ENCODE measurements at places on chromosomes 5 and 9. TPM values are rescaled to one million over a fixed set of nuclear protein-coding genes. Genes with fewer than 3 reads are reported as not detected.
A peak's percentile ranks its signal among the peaks of the same experiment; 100 is the strongest.

DNA sequence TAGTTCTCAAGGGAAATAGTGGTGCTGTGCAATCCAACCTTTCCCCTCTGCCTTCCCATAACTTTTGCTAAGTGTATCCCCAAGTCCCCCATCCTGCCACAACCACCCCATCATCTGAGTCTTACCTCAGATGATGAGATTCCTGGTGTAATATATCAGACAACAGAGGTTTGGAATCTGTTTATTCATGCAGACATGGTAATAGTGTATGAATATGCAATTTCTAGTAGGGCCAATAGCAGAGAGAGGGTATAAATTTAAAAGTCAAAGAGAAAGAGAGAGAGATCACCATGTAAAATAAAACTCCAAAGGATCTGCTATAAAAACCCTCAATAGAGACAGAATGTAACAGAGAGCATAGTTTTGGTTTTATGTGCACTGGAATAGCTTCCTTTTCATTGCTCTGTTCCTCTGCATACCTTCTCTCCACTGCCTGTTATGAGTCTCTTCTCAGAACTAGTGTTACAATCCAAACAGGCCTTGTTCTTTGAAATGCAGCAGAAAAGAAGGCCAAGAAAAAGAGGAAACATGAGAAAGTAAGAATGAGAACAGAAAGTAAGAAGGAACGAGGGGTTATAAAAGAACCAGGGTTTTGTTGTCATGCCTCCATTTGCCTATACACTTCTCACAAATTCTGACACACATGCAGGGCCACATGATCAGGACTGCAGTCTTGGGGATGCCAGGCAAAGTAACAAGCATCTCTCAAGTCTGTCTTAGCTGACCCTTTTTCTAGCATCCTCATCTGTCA lies 278.0 kb downstream of the CETN3 start:
- H3K4me3 ChIP-seq, result no peak overlapping the region
- H3K27ac ChIP-seq, result no peak overlapping the region
- no peak for DNase-seq
- no peaks in the 10 kb centered on the region for H3K4me1 ChIP-seq
- H3K27me3 ChIP-seq, result no peaks in the 10 kb centered on the region

- peaks cover 9% of the 10 kb centered on the region for H3K36me3 ChIP-seq
- peaks cover 2% of the 10 kb centered on the region for H3K27me3 ChIP-seq
- H3K27ac ChIP-seq, result no peak overlapping the region
- DNase-seq, result no peak
- H3K4me3 ChIP-seq, result no peak overlapping the region
Measured at GRCh38 chr5:14545862-14546261, 35.7 kb upstream of the OTULINL start.

The PNPLA7 gene
- 7.0 TPM for total RNA-seq

The AK8 gene
- 0.30 TPM for total RNA-seq

DNA sequence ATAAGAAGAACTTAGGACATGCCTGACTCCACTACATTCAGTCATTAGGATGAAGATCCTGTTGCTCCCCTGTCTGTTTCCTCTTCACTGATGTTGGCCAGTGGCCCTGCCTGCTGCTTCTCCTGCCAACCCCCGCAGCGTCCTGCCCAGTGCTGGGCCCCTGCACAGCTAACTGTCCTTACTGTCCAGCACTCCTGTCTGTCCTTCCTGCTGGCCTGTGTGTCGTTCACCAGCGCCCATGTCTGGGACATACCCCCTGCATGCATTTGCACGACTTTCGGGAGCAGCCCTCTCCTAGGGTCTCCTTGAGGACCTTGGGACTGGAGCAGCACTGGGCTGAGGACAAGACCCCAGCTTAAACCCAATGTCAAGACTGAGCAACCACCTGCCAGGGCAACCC lies 547.6 kb downstream of the BNC2 start:
- no peak overlapping the region for H3K27ac ChIP-seq

DNA sequence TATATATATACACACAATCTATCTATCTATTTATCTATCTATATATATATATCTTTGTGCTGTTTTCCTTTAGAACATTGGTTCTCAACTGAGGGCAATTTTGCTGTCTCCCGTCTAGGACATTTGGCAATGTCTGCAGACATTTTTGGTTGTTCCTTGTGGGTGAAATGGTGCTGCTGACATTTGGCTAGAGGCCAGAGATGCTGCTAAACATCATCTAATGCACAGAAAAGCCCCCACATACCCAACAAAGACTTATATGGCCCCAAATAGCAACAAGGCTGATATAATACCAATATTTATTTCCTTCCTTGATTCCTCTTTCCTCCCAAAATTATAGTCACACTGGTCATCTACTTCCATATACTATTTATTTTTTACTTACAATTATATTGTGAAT lies 197.5 kb downstream of the TRPM3 start:
- H3K4me3 ChIP-seq, result no peak overlapping the region
- no peaks in the 10 kb centered on the region for H3K36me3 ChIP-seq
- H3K27me3 ChIP-seq, result no peaks in the 10 kb centered on the region
- no peaks in the 10 kb centered on the region for H3K4me1 ChIP-seq
- H3K27ac ChIP-seq, result no peak overlapping the region
- no peak for DNase-seq

GRCh38 chr9:17731308-17731707 lies 152.4 kb downstream of the SH3GL2 start:
- H3K27ac ChIP-seq, result no peak overlapping the region
- no peaks in the 10 kb centered on the region for H3K4me1 ChIP-seq
- no peaks in the 10 kb centered on the region for H3K36me3 ChIP-seq
- no peak for DNase-seq
- H3K4me3 ChIP-seq, result no peak overlapping the region

DNA sequence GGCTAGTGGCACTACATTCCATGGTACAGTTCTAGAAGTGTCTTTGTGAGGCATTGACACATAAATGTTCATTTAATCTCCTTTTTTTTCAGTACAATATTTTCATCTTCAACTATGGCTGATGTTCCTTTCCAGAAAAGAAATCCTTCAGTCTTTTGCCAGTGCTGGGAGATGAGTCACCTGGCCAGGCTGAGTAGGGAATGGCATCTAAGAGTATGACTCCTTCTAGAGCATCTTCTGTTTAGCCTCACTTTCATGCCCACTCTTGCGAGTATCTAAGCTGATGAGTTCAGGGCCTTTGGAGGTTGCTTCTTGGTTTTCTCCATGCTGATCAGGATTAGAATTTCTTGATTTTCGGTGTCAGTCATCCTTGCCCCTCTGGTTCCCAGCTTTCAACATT lies 124.4 kb downstream of the SLC28A3 start:
- no peak for DNase-seq
- H3K4me3 ChIP-seq, result no peak overlapping the region
- H3K27me3 ChIP-seq, result no peaks in the 10 kb centered on the region
- H3K36me3 ChIP-seq, result no peaks in the 10 kb centered on the region
- no peak overlapping the region for H3K27ac ChIP-seq
- H3K4me1 ChIP-seq, result no peaks in the 10 kb centered on the region

GRCh38 chr5:146647656-146648199 lies 131.7 kb upstream of the GPR151 start:
- H3K4me1 ChIP-seq, result no peaks in the 10 kb centered on the region
- no peak overlapping the region for H3K4me3 ChIP-seq
- no peak overlapping the region for H3K27ac ChIP-seq
- no peaks in the 10 kb centered on the region for H3K27me3 ChIP-seq

DNA sequence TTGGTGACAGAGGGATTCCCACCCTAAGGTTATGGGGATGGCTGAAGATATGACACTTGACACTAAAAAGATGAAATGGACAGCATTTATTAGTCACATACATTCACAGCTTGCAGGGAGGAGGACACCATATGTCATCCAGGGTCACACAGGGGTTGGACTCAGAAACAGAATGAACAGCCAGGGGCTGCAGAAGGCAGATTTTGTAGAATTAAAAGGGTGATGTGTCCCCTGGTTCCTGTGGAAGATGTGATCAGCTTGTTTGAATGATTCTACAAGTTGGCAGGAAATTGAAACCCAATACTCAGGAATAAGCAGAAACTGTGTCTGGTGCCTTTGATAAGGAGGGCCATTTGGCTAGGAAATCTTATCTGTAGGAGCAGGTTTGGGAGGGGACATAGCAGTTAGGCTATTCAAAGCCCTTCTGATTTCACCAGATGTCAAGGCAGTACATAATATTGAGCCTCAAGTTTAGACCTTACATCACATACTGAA lies 102.3 kb upstream of the GRIN3A start:
- no peaks in the 10 kb centered on the region for H3K36me3 ChIP-seq
- H3K27ac ChIP-seq, result no peak overlapping the region
- H3K4me3 ChIP-seq, result no peak overlapping the region
- no peaks in the 10 kb centered on the region for H3K4me1 ChIP-seq

DNA sequence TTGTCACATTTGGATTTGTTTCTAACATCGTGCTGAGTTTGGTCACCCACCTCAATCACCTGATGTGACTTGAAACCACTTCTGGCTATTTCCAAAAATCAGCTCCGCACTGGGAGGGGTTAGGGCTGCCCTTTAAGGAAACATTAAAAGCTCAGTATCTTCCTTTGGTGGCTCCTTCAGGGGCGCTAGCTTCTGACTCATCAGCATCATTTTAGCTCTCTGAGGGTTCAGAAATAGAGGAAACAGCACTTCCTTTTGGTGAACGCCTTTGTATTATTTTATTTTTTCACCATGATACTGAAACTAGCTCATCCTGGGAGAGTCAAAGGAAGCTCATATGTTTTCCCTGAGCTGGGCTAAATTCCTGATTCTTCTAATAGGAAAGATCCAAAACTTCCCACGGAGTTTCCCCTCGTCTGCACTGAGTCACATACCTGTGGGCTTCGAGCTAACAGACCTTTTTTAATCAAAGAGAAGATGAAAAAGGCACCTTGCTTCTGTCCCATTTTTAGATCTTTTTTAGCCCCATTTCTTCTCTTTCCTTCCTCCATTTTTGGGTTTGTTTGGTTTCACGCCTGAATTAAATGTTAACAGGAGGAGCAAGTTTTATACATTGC lies 48.2 kb downstream of the ROPN1L start:
- DNase-seq, result no peak
- H3K4me3 ChIP-seq, result peak overlapping the region; percentile 69
- H3K4me1 ChIP-seq, result peaks cover 16% of the 10 kb centered on the region
- H3K27me3 ChIP-seq, result peaks cover 5% of the 10 kb centered on the region
- H3K27ac ChIP-seq, result peak overlapping the region; percentile 74

DNA sequence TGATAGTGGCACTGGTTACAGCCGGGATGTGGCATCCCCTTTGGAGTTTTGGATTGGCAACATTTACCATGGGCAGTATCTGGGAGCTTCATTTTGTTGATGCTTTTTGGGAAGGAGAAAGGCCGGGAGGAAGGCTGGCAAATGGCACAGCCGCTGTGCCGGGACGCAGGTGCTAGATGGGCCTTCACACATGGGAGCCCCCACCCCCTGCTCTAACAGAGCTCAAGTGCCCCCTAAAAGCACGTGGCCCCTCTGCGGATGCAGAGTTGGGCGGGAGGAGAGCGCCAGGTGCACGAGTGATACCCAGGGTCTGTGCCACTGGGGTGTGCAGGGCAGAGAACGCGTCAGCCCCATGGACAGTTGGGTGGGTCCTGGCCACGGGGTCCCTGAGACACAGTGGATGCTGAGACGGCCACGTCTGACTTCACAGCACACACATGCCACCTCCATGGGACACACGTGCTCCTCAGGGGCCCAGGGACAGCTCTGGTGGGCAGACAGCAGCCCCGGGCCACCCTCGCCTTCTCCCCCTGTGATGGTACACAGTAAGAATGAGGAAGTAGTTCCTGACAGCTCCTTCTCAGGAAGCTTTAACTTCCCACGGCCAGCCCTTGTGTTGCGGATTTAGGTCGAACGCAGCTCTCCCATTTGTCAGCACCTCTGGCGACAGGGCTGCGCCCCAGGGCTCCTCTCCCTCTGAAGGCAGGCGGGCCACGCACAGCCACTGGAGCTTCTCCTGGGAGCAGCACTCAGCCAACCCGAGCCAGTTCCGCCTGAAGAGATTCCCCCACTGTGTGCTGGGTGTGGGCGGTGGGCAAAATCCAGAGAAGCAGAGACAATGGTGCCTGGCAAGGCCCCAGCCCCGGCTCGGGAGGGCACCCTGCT lies 10.8 kb downstream of the SLC9A3 start:
- no peak for DNase-seq
- peaks cover 18% of the 10 kb centered on the region for H3K27me3 ChIP-seq
- no peak overlapping the region for H3K27ac ChIP-seq
- peaks cover 2% of the 10 kb centered on the region for H3K36me3 ChIP-seq

DNA sequence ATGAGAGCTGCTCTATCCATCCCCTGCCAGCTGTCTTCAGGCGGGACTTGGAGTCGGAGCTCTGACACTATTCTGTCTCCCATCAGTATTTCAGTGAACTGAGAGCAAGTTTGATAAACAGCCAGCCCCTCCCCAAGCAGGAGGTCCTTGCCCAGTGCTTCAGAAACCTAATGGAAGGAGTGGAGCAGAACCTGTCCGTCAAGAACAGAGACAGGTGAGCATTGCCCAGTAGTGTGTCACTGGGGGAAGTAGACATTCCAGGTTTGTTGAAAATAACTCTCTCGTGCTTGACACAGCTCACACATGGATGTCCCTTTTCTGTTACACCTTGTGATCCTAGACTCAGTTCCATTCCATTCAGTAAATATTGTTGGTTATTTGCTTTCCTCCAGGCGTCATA lies 13.2 kb upstream of the TLX3 start:
- H3K27ac ChIP-seq, result no peak overlapping the region
- DNase-seq, result no peak
- no peaks in the 10 kb centered on the region for H3K4me1 ChIP-seq

GRCh38 chr9:132044176-132044875 lies 35.3 kb downstream of the MED27 start:
- no peak for DNase-seq
- H3K27me3 ChIP-seq, result no peaks in the 10 kb centered on the region
- no peaks in the 10 kb centered on the region for H3K36me3 ChIP-seq
- H3K4me1 ChIP-seq, result peaks cover 6% of the 10 kb centered on the region

- H3K4me1 ChIP-seq, result no peaks in the 10 kb centered on the region
- no peak overlapping the region for H3K4me3 ChIP-seq
- H3K36me3 ChIP-seq, result no peaks in the 10 kb centered on the region
Measured at GRCh38 chr5:149474198-149474597, 77.0 kb downstream of the CSNK1A1 start.

The PCDHGB5 gene
- not detected for total RNA-seq

GRCh38 chr5:61275841-61276240 lies 56.2 kb upstream of the ZSWIM6 start:
- peak overlapping the region; percentile 68 for H3K27ac ChIP-seq
- peaks cover 4% of the 10 kb centered on the region for H3K27me3 ChIP-seq
- H3K4me1 ChIP-seq, result peaks cover 17% of the 10 kb centered on the region
- no peak for DNase-seq
- peak overlapping the region; percentile 32 for H3K4me3 ChIP-seq

- H3K27ac ChIP-seq, result no peak overlapping the region
- H3K27me3 ChIP-seq, result no peaks in the 10 kb centered on the region
- no peak for DNase-seq
- H3K4me3 ChIP-seq, result no peak overlapping the region
- H3K4me1 ChIP-seq, result no peaks in the 10 kb centered on the region
- H3K36me3 ChIP-seq, result no peaks in the 10 kb centered on the region
Measured at GRCh38 chr5:28408186-28408585, 1369.8 kb upstream of the CDH9 start.

The ENC1 gene
- 0.78 TPM for total RNA-seq

Data from activated naive CD8-positive, alpha-beta T cell treated with anti-CD3 and anti-CD28 coated beads, Interleukin-2, amount 10 ng/mL, durations not matched to agents 7 days and 5 days (primary cell).